NCI-H1417 treated with DMSO at 0.1 percent for 48 hours (cell line): ENCODE measurements at places on chromosomes 7 and 10.

- no peak for DNase-seq
Observed at GRCh38 chr10:72134785-72135767, 46.7 kb upstream of the SPOCK2 start.

GRCh38 chr10:88833723-88834122, 17.9 kb downstream of the ANKRD22 start:
- DNase-seq = no peak

- no peak for DNase-seq
Observed at GRCh38 chr10:103451091-103451813, 918 bp downstream of the CALHM2 start.

- DNase-seq = no peak
Observed at GRCh38 chr10:1253523-1254353, 197.6 kb downstream of the WDR37 start.

DNA sequence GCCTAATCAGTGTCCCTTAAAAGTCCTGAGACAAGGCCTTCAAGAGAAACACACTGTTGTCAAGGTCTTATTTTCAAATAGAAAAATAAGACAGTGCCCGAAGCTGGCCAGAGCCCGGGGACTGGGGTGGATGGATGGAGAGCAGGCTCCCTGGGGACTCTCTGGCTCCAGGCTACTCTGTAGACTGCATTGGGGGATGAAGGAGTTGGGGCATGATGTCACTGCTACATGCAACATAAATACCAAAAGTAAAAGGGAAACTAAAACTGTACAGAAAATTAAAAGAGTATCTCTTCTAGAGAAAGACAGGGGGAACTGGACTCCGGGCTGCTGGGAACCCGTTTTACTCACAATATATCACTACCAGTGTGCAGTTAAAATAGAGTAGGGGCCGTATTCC, 629.8 kb downstream of the KCNMA1 start:
- DNase-seq = no peak

DNA sequence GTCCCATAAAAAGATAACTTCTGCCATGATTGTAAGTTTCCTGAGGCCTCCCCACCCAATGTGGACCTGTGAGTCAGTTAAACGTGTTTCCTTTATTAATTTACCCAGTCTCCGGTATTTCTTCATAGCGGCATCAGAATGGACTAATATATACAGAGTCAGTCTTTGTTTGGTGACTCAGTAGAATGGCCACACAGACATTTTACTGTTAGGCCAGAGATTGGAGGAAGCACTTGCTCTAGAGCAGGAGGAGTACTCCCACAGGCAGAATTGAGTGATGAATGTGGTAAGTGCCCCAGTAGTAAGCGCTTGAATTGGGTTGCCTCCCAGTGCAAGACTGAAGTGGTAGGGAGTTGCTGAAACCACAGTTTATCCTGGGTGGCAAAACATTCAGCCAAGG, 149.5 kb upstream of the SMIM30 start:
- no peak for DNase-seq

DNA sequence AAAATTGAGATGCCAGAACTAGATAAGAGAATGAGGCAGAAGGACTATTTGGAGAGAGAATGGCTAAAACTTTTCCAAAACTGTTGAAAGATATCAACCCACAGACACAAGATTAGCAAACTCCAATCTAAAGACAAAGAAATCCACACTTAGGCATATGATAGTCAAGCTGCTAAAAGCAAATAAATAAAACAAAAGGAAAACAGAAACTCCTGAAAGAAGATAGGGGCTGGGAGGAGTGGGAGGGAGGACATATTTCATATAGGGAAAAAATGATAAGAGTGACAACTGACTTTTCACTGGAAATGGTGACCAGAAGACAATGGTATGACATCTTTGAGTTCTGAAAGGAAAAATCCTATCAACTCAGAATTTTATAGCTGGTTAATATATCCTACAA, 105.4 kb upstream of the ADO start:
- no peak for DNase-seq

DNA sequence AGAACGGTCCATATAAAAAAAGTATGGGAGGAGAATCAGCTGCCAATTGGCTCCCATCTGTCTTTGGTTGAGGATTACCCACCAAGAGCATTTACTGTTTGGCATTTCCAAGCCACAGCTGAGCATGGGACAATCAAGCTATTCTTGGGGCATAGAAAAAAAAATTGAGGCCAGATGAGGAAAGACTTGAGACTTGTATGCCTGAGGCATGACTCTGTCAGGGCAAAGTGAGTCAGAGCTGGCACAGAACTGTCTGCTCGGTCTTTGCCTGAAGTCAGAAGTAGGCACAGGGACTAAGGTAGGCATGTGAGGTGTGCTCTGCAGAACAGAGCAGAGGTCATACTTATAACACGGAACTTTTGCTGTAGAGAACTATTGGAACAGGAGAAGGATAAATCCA, 126.5 kb upstream of the CHRM2 start:
- DNase-seq = no peak

- no peak for DNase-seq
Observed at GRCh38 chr7:135665042-135665441, 2.7 kb downstream of the STMP1 start.
